ENCODE measurements at places on chromosomes 2 and 18.
A peak's percentile ranks its signal among the peaks of the same experiment; 100 is the strongest.

DNA sequence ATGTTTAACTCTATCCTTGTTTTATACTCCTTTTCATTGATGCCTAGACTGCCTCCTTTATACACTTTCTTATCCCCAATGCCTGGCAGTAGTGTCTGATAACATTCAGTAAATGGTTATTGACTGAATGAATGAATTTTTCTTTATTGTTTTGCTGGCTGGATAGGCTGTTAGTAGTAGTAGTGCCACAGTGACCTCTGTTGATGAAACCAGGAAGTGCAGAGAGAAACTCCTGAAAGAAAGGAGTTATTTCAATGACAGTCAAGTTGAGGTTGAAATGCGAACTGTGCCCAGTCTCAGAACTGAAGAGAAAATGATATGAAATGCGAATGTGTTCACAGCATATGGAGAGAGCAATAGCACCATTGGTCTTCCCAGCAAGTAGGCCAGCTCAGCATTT, 26.8 kb upstream of the SLC9A2 start:
- no peak for DNase-seq

DNA sequence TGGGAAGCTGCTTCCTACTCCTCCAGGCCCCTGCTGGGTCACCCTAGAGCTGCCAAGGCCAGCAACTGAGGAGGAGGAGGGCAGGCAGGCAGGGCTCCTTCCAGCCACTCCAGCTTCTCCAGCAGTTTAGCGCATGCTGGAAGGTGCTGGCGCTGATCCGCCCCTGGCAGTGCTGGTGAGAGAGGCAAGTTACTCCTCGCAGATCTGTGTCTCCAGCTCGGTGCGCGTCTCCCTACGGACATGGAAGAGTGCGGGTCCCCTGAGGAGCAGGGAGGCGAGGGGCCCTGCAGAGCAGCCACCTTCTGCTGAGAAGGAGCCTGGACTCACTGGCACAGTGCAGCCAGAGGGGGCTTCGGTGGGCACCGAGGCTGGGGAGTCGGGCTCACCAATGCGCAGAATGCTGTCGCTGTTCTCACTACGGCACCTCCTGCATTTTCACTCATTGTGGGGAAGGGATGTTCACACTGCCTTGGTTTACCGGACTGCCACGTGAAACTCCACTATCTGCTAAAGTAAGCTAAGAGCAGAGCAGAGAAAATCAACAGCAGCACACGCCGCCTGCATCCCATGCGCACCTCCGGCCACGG, 206.0 kb downstream of the HDAC4 start:
- DNase-seq = peak; percentile 50

- no peak for DNase-seq
These were observed 144.4 kb upstream of the PIEZO2 start for GRCh38 chr18:11293794-11294193.

DNA sequence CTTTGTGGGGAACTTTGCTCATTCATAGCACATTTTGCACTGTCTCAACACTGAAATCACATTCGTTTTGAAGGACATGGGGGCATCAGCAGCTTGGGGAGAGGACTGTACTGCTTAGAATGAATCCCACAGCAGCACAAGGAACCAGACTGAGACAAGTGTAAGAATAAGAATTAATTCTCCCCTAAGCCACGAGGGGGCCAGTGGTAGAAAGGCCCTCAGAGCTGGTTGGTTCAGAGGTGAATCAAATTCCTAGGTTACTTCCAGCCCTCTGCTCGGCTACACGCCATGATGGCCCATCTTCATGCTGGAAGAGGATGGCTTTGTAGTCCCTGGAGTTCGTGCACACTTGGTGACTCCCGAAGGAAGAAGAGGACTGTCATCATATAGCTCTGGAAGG, 12.0 kb upstream of the MC5R start:
- DNase-seq = no peak

- peak; percentile 21 for DNase-seq
These were observed 29.4 kb downstream of the MTERF4 start for GRCh38 chr2:241072553-241073165.

- no peak for DNase-seq
These were observed 52.6 kb downstream of the NCK2 start for GRCh38 chr2:105797298-105797819.

DNA sequence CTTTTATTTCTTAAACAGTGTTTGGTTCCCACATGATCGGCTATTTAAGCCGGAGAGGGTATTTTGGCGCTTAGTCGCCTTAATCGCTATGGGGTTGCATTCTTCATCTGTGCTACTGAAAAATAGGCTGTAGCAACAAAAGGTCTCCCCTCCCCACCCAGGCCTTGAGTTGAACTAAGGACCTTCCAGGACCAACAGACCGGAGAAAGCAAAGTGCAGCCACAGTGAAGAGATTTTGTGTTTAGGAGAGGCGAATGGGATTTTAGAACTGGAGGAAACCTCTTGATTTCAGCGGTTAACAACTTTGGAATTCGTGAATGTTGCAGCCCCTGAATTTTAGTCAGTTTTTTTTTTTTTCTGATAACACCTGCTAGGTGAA, 1.4 kb downstream of the ITGA6 start:
- no peak for DNase-seq

DNA sequence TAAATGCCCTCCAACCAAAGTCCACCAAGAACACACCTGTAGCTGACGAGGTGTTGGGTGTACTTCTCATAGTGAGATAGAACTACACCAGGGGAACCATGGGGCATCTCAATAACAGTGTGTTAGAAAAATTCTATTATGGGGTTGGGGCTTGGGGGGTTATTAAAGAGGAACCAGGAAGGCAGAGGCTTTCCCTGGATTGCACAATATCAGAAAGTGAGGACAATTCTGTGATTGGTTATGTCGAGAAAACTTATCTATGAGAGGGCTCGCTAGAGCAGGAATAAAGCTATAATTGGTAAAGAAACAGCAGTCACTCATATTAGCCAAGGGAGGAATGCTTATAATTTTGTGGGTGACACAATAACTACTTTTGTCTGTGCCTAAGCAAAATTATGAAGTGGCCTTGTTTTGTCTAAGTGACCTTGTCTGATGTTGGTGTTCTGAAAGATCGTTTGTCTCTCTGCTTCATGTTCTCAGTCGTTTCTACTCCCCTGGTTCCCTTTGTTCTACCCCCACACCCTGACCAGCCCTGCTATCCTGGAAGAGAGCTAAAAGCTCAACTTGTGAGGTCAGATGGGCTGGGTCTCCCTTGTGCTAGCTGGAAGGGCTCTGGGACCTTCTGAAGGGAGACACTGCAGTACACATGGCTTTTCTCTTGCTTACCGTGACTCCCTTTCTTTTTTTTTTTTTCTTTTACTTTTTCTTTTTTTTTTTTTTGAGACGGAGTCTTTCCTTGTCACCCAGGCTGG, 21.6 kb upstream of the INO80C start:
- no peak for DNase-seq

- no peak for DNase-seq
These were observed 81.5 kb upstream of the COL3A1 start for GRCh38 chr2:188892636-188893035.

GRCh38 chr2:240589850-240590525, 3.5 kb downstream of the CAPN10 start:
- DNase-seq = peak; percentile 18

DNA sequence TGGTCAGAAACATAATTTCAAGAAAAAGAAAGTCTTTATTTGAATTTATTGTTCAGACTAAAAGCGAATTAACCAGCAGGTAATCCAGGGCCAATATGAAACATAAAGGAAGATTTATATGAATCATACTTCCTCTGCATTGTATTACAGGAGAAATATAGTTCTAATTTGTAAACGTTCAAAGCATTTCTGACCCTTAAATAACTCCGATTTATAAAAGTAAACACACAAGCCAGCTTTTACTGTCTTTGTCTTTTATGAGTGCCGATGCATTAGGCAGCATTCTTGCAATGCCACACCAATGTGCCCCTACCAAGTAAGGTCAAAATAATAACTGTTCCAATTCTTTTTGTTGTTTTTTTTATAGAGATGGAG, 118.8 kb upstream of the RBBP8 start:
- no peak for DNase-seq

DNA sequence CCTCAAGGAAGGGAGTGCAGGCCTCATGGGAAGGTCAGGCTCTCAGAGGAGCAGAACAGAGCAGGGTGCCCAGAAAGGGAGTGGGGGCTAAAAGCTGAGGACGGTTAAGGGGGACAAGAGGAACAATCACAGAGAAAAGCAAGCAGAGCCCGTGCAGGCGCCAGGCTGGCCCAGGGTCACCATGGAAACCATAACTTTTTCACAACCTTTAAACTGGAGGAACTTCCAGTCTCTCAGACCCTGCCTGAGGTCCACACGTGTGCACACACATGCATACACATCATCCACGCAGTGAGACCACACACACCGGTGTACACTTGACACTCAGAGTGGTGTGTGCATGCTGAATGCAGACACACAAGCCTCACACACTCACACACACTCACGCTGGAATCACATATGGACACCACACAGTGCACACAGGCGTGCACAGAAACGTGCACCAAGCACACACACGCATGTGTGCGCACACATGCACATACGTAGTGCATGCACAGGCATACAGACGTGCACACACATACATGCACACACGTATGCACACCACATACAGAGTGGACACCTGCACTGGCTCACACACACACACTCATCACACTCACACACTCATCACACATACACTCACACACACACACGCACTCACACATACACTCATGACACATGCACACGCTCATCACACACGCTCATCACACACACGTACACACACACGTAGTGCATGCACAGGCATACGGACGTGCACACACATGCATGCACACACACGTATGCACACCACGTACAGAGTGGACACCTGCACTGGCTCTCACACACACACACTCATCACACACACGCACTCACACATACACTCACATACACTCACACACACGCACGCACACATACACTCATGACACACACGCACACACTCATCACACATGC, 37.2 kb upstream of the SNED1 start:
- DNase-seq = no peak

DNA sequence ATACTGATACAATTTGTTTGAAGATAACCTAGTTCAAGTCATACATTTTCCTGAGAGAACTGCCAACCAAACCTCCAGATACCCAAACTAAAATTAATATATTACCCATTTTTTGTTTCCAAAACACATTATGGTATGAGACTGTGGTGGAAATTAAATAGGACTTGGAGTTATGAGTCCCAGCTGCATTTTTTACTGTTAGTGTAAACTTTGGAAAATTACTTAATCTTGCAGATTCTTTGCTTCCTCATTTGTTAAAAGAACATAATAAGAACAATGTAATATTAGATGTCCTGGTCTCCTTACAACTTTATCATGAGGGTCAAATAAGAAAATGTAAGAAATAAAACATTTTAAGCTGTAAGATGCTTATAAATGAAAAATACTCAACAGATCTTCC, 98.2 kb upstream of the TRIB2 start:
- no peak for DNase-seq

GRCh38 chr2:123840574-123840973, 184.5 kb upstream of the CNTNAP5 start:
- no peak for DNase-seq

- DNase-seq = no peak
These were observed 33.7 kb downstream of the LCT start for GRCh38 chr2:135803278-135803677.

- DNase-seq = no peak
These were observed 219.2 kb downstream of the SH3RF3 start for GRCh38 chr2:109348190-109348589.

DNA sequence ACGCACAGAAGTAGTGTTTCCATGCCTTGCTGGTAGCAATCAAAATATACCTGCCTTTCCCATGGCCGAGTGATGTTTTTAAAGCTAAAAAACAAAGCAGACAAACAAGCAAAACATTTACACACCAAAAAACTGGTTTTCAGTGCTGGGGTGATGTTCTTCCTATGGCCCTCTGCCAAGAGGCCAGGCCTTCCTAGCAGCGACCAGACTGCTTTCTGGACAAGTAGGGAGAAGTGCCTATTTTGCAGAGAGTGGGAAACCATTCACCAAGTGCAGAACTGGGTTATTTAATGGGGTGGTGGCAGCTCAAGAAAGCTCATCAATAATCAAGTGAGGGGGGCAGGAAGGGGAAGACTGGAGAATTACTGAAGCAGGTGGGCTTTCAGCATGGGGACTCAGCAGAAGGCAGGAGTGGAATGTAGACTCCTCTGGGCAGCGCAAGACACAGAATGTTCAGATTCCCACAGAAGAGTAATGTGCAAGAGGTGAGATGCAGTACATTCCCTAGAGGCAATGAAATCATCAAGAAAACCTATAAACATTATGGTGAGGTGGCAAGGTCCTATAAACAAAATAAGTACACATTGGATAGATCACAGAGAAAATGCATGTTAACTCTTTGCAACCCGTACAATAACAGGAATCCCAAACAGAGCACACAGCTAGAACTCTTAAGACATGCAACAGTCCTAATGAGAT, 44.0 kb downstream of the CPO start:
- DNase-seq = no peak

DNA sequence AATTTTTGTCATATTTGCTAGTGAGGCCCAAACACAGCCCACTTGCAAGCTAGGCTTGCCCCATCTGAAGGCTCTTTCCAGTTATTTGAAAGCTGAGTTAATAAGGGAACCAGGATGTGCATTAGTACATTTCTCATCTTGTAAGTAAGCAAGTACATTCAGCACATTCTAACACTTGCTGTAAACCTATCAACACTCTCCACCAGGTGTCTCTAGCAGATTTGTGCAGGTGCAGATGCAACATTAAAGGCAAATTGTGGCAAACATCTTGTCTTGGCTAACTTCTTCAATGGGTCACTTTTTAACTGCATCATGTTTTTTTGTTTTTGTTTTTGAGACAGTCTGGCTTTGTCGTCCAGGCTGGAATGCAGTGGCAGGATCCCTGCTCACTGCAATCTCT, 25.3 kb upstream of the MFSD6 start:
- no peak for DNase-seq

- DNase-seq = no peak
These were observed 43.7 kb upstream of the NCK2 start for GRCh38 chr2:105701042-105701441.

GRCh38 chr18:69757733-69758132, 189.9 kb downstream of the CD226 start:
- DNase-seq = no peak

GRCh38 chr18:35610724-35611123, 29.2 kb downstream of the GALNT1 start:
- no peak for DNase-seq

DNA sequence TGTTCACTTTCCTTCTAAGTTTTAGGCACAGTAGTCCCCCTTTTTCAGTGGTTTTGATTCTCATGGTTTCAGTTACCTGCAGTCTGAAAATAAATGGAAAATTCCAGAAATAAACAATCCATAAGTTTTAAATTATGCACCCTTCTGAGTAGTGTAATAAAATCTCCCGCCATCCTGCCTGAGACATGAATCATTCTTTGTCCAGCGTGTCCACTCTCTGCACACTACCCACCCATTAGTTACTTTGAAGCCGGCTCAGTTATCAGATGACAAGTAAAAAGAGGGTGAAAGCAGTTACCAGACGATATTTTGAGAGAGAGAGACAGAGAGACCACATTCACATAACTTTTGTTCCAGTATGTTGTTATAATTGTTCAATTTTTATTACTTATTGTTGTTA, 400.5 kb downstream of the TMX3 start:
- no peak for DNase-seq
